Effector CD8-positive, alpha-beta T cell (primary cell): ENCODE measurements at places on chromosomes 2 and 18.

DNA sequence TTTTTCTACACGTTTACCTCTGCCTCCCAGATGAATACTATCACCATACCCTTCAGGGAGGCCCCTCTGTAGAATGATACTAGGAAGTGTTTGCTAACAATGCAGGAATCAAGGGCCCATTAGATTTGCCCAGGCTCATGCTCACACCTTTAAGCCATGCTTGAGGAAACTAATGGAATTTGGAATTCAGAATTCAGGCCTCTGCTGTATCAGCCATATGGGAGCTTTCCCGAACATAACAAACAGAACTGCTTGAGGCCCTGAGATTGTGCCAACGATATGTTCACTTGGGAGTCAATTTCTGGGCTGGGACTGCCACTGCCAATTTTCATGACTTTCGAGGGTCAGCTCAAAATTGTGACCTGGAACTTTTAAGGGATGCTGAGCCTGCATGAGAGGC, 282.5 kb downstream of the CLIP4 start:
- DNase-seq: no peak

DNA sequence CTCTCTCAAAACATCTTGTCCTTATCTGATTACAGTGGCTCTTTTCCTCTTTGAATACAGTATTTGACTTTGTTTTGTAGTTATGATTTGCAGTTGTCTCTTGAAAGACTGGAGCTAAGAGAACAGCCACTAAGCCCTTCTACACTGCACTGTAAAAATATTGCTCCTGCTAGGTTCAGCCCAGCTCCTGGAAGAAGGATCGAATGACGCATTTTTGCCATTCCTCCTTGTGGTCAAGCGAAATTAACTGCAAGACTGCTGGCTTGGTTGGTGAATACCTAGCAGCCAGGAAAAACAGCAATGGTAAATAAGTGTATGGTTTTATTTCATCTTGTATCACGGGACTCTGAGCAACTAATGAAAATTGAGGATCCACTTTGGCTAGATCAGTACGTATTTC, 407.8 kb upstream of the CDH2 start:
- no peak for DNase-seq

DNA sequence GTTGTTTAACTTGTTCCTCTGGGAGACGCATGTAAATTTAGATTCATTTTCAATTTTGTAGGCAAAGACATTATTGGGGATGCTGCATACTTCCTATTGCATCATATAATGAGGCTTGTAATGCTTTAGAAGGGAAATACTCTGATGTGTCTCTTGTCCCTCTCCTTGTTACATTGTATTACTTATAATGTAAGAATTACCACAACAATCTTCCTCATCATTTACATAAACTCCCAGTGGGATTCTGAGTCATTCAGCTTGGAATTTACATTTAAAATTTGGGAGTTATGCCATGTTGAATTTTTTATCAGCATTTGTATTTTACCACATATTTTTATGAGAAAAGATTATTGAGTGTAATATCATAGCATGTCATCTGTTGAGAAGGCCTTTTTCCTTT, 963.4 kb upstream of the NRXN1 start:
- no peak for DNase-seq

DNA sequence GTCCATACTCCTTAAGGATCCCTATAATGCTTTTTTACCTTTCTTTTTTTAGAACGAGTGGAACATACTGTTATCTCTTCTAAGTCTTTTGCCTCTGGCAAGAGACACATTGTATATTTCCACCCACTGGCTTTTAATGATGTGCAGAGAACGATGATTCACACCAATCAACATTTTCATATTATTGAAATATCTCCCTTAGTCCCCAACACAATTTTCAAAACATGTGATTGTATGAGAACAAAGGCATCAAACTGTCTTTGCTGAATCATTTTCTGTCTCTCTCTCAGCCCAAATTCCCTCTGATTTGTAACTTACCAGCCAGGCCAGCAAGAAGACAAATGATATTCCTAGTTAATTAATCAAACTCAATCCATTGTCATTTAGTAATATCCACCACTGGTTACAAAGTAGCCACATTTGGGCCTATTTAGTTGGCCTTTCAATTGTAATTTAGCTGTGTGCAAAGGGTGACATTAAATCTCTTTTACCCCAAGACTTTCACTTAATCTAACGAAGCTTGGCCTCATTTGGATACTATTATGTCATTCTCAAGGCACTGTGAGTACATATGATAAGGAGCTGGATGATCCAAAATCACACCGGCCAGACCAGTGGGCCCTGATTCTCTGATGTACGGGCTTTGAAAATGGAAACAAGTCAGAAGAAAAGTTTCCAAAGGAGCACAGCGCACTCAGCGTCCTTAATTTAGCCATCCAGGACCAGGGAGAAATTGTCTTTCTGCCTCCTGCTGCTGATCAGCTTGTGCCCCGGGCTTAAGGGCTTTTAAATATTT, 185.1 kb downstream of the SCG2 start:
- DNase-seq: no peak

- DNase-seq: no peak
Measured at GRCh38 chr18:1848716-1849115, 722.6 kb downstream of the METTL4 start.
